ENCODE measurements at places on chromosomes 12 and 14. TPM values are rescaled to one million over a fixed set of nuclear protein-coding genes. Genes with fewer than 3 reads are reported as not detected.

GRCh38 chr14:31059152-31059924 is 33.2 kb upstream of the STRN3 start:
- DNase-seq, result peak; percentile 81

DNA sequence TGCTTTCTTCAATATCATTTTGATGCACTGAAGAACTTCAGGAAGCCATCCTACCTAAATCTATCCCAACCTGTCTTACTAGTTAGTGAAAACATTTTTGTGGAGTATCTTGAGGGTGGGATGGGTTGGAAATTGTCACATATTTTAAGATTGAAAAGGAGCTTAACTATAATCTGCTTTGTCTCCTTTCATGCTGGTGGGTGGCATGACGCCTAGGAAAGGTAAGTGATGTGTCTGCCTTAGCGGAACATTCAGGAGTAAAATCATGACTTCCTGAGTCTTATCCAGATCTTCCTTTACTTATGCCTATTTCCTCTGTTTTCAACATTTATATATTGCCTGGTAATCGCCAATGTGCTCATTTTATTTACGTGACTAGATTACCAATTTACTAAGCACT is 74.1 kb downstream of the FLRT2 start:
- no peak for DNase-seq

- DNase-seq, result peak; percentile 81
Measured at GRCh38 chr14:61750708-61751474, 11.3 kb upstream of the SNAPC1 start.

Gene POTEM
- 0.57 TPM for total RNA-seq

Gene KRT3
- not detected for total RNA-seq
